ENCODE measurements at places on chromosomes 5 and 9. TPM values are rescaled to one million over a fixed set of nuclear protein-coding genes. Genes with fewer than 3 reads are reported as not detected.

OMD gene
- not detected for total RNA-seq

BARX1 gene
- 13.6 TPM for total RNA-seq

UBTD2 gene
- total RNA-seq = 14.1 TPM

CREB3 gene
- total RNA-seq = 65.3 TPM

SH3GL2 gene
- total RNA-seq = not detected

NME5 gene
- not detected for total RNA-seq

IGFBPL1 gene
- 2.4 TPM for total RNA-seq

CCDC192 gene
- not detected for total RNA-seq

HTR1A gene
- not detected for total RNA-seq

RASGEF1C gene
- total RNA-seq = 0.50 TPM

LVRN gene
- total RNA-seq = not detected

ARHGEF39 gene
- 18.0 TPM for total RNA-seq

FOXD4L4 gene
- 0.13 TPM for total RNA-seq

PSAT1 gene
- total RNA-seq = 153 TPM

MYOZ3 gene
- not detected for total RNA-seq

GFPT2 gene
- 62.8 TPM for total RNA-seq

All from A549 treated with ZK216348 at 1 μM for 4 hours (cell line).